ENCODE measurements at places on chromosomes 2 and 18. TPM values are rescaled to one million over a fixed set of nuclear protein-coding genes. Genes with fewer than 3 reads are reported as not detected.

The HOXD8 gene
- total RNA-seq, result 46.2 TPM

DNA sequence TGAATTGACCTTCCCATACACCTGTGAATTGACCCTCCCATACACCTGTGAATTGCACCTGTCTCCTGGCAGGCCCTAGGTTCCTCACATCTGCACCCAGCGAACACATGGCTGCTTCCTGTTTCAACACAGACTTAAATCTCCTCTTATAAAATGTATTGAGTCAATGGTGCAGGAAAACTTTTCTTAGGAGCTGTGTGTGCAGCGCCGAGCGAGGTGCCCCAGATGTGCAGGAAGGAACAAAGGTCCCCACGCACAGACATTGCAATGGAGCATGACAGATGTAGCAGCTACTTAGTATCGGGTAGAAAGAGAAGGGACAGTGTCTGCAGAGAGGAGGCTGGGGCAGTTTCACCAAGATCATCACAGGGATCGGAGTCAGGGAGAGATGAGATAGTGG lies 85.5 kb upstream of the PXDN start:
- H3K4me3 ChIP-seq, result no peak overlapping the region
- H3K27ac ChIP-seq, result no peak overlapping the region
- no peaks in the 10 kb centered on the region for H3K27me3 ChIP-seq
- no peaks in the 10 kb centered on the region for H3K4me1 ChIP-seq
- no peaks in the 10 kb centered on the region for H3K36me3 ChIP-seq

GRCh38 chr2:144404586-144405314 lies 115.2 kb downstream of the ZEB2 start:
- H3K27ac ChIP-seq, result peak overlapping the region; percentile 6
- DNase-seq, result no peak
- H3K27me3 ChIP-seq, result no peaks in the 10 kb centered on the region

- H3K27me3 ChIP-seq, result no peaks in the 10 kb centered on the region
- peak overlapping the region; percentile 80 for H3K27ac ChIP-seq
- DNase-seq, result peak; percentile 85
- no peak overlapping the region for H3K4me3 ChIP-seq
Observed at GRCh38 chr2:237744613-237745249, 53.8 kb upstream of the RBM44 start.

DNA sequence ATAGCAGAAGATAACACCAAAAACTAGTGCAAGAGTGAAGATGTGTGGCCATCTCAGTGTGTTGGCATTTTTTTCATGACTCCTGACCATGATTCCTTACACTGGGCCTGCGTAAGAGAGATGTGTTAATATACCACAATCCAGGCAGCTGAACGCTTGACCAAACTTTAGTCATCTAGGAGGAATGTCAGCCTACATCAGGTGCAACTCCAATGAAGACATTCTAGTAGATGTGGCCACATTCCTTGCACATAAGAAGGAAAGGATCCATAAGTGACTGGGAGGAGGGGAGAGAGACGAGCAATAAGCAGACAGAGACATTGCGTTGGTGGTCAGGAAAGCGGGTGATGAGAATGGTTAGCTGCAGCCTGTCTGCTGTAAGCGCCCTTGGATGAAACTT lies 42.6 kb downstream of the CYRIA start:
- no peaks in the 10 kb centered on the region for H3K4me1 ChIP-seq
- no peak overlapping the region for H3K4me3 ChIP-seq
- H3K27ac ChIP-seq, result no peak overlapping the region
- no peaks in the 10 kb centered on the region for H3K27me3 ChIP-seq
- no peak for DNase-seq
- no peaks in the 10 kb centered on the region for H3K36me3 ChIP-seq
